ENCODE measurements at places on chromosomes 12 and 14.

DNA sequence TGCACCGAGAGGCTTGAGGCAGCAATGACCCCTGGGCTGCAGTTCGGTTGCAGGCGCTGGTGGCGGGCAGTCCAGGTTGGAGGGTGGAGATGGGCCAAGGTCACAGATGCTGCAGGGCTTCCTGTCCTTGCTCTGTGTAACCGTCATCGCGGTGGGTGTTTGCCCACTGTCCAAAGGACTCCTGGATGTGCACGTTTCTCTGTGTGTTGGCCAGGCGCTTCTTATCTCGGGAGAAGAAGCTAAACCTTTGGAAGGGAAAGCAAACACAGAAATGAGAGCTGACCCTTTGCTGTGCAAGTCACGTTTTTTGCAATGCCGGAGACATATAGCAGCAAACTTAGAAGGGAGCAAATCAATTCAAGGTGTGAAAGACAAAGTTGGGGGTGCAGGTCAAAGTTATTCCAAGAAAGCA, 14.5 kb downstream of the SNRNP35 start:
- no peak for DNase-seq

- no peak for DNase-seq
Observed at GRCh38 chr14:75188086-75188485, 11.7 kb upstream of the TMED10 start.

DNA sequence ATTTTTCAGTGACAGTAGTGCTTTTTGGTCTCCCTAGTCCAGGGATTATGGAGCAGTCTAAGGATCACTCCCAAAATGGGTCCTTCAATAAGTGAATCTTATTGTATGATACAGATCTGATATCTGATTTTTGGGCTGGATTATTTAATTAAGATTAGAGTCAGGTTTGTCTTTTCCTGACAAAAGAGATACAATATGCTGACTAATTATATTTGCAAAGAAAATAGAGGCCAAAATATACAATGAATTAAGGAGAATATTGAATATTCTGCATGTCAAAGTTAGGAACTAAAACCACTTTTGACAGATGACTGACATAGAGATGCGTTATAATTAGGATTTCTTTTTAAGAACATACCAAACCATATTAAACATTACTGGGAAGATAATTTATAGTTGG, 175.2 kb downstream of the FOXG1 start:
- no peak for DNase-seq

- DNase-seq, result no peak
Observed at GRCh38 chr14:61643555-61643954, 51.8 kb upstream of the HIF1A start.

DNA sequence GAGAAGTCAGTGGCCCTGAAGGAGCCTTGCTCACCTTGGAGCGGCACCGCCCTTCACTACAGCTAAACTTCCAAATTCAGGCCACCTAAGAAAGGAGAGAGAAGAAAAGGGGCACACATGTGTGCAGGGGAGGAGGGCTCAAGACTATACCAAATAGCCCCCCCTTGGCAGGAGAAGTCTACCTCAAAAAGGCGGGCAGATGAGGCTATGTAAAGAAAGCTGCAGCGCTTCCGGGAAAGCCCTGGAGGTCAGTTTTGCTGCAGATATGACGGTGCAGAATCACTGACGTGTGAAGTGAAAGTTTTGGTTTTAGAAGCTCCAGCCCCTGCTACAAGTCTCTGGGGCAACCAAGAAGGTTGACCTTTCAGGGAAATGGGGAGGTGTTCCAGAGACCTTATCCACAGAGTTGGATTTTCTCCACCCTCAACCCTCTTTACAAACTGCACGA, 48.2 kb upstream of the PNMA1 start:
- no peak for DNase-seq
